ENCODE measurements at places on chromosomes 7 and 10.

- no peak overlapping the region for H3K4me3 ChIP-seq
- no peaks in the 10 kb centered on the region for H3K36me3 ChIP-seq
- peaks cover 7% of the 10 kb centered on the region for H3K27me3 ChIP-seq
- H3K4me1 ChIP-seq = no peaks in the 10 kb centered on the region
- H3K27ac ChIP-seq = no peak overlapping the region
- no peak for DNase-seq
Observed at GRCh38 chr10:1465418-1465911, 271.9 kb downstream of the ADARB2 start.

GRCh38 chr10:75015442-75015841 is 96.0 kb upstream of the SAMD8 start:
- no peak overlapping the region for H3K27ac ChIP-seq
- peaks cover 5% of the 10 kb centered on the region for H3K36me3 ChIP-seq
- H3K27me3 ChIP-seq = no peaks in the 10 kb centered on the region

DNA sequence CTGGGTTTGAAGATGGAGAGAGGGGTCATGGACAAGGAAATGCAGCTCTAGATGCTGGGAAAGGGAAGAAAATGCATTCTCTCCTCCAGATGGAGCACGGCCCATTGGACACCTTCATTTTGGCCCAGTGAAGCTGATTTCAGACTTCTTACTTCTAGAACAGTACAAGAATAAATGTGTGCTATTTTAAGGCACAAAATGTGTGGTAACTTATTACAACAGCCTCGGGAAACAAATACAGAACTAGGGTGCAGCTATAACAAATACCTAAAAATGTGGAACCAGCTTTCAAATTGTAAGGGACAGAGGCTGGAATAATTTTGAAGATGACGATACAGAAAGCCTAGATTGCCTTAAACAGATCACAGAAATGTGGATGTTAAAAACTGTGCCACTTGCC is 54.1 kb downstream of the CYTH3 start:
- H3K36me3 ChIP-seq = no peaks in the 10 kb centered on the region
- peaks cover 17% of the 10 kb centered on the region for H3K4me1 ChIP-seq
- no peak for DNase-seq
- no peak overlapping the region for H3K4me3 ChIP-seq
- no peak overlapping the region for H3K27ac ChIP-seq

- H3K36me3 ChIP-seq = peaks cover 35% of the 10 kb centered on the region
- peak overlapping the region; percentile 87 for H3K27ac ChIP-seq
Observed at GRCh38 chr7:152145853-152146466, 120.5 kb downstream of the GALNT11 start.

DNA sequence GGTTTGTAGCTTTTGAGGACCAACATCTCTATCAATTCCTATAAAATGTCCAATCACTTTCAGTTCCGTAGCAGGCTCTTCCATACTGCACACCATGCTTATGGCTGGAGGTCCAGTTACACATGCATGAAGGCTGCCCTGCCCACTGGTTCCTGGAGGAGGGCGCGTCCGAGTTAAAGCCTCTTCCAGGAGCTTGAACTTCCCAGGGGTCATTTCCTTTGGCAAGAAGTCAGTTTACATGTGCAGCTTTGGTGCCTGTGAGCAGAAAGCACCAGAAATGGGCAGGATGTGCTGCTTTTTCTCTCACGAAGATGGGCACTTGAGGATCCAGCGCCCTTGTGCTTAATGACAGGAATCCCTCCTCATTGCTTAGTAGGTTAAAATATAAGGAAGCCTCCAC is 17.6 kb upstream of the PHYH start:
- H3K4me3 ChIP-seq = no peak overlapping the region
- peaks cover 16% of the 10 kb centered on the region for H3K36me3 ChIP-seq
- no peaks in the 10 kb centered on the region for H3K4me1 ChIP-seq
- H3K27me3 ChIP-seq = no peaks in the 10 kb centered on the region
- DNase-seq = no peak

GRCh38 chr7:47352394-47352968 is 229.4 kb downstream of the TNS3 start:
- DNase-seq = no peak
- no peak overlapping the region for H3K27ac ChIP-seq
- no peaks in the 10 kb centered on the region for H3K4me1 ChIP-seq
- H3K36me3 ChIP-seq = no peaks in the 10 kb centered on the region
- no peaks in the 10 kb centered on the region for H3K27me3 ChIP-seq

GRCh38 chr7:134246347-134246746 is 70.4 kb downstream of the SLC35B4 start:
- H3K27me3 ChIP-seq = peaks cover 2% of the 10 kb centered on the region
- no peaks in the 10 kb centered on the region for H3K36me3 ChIP-seq
- DNase-seq = no peak
- no peak overlapping the region for H3K4me3 ChIP-seq
- H3K27ac ChIP-seq = no peak overlapping the region

- H3K4me3 ChIP-seq = no peak overlapping the region
- no peak for DNase-seq
- H3K27me3 ChIP-seq = no peaks in the 10 kb centered on the region
- H3K4me1 ChIP-seq = no peaks in the 10 kb centered on the region
- no peak overlapping the region for H3K27ac ChIP-seq
Observed at GRCh38 chr7:91569728-91570457, 305.7 kb downstream of the FZD1 start.

DNA sequence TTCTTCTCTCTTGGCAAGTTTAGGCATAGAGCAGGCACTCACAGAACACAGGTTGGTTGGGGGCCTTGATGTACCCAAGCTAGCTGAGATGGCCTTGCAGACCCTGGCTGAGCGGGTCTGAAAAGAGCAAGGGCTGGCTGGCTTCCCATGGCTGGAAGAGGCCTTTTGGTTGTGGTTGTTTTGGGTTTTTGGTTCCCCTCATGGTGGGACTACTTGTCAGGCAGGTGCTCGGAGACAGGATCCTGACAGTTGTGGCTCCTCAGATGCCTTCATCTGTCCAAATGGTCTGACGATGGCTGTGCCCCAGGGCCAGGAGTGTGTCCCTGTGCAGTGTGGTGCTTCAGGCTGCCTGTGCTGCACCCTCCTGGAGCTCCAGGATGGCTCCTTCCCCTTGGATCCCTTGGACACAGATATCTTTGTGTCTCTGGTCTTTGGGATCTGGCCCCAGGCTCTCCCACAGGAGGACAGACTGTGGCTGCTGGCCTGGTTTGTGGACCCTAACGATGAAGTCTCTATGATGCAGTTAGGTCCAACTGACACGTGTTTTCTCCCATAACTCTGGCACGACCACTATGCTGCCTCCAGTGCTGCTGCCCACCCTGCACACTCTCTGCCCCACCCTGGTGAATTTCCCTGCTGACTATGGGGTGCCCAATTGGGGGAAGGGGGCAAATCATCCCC is 321.5 kb upstream of the ZNF32 start:
- H3K27ac ChIP-seq = no peak overlapping the region
- H3K4me1 ChIP-seq = peaks cover 3% of the 10 kb centered on the region
- H3K27me3 ChIP-seq = peaks cover 5% of the 10 kb centered on the region
- H3K4me3 ChIP-seq = no peak overlapping the region
- no peaks in the 10 kb centered on the region for H3K36me3 ChIP-seq

DNA sequence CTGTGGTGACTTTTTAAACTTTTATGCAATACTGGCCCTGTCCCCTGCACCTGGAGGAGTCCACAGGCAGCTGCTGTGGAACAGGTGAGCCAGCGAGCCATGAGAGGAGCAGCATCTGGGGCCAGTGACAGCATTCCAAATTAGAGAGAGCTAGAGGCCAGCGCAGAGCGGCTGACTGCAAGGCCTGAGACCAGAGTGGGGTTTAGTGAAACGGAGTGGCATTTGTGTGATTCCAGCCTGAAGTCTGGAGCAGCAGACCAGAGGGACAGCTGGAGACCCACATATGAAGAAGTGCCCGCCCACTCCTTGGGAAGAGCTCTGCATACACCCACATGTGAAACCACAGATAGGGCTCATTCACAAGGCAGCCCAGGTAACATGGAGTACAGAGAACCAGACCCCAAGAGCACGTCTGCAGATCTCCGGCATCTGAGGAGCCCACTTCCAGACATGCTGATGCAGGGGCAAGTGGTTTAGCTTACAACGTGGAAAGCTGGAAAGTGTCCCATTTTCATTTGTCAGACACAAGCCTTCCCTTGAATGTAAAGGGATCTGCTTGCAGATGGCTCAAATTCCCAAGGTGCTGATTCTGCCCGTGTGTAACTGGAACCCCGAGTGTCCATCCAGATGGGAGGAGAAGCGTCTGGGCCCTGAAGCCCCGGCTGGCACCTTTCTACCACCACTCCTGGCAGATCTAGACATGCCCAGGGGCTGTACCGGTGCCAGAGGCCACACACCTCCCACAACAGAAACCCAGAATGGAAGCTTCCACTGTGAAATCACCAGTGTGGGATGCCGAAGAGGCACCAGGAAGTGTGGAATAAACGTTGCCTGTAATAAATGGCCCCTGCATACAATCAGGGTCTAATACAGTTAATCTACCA is 256.0 kb upstream of the TCERG1L start:
- H3K36me3 ChIP-seq = no peaks in the 10 kb centered on the region
- H3K27ac ChIP-seq = no peak overlapping the region
- H3K27me3 ChIP-seq = peaks cover 6% of the 10 kb centered on the region
- DNase-seq = no peak

- H3K27ac ChIP-seq = no peak overlapping the region
- no peak overlapping the region for H3K4me3 ChIP-seq
- DNase-seq = no peak
- H3K27me3 ChIP-seq = no peaks in the 10 kb centered on the region
- peaks cover 21% of the 10 kb centered on the region for H3K36me3 ChIP-seq
- no peaks in the 10 kb centered on the region for H3K4me1 ChIP-seq
Observed at GRCh38 chr10:73032536-73032935, 64.1 kb downstream of the P4HA1 start.

- no peak overlapping the region for H3K4me3 ChIP-seq
- no peaks in the 10 kb centered on the region for H3K4me1 ChIP-seq
- no peak overlapping the region for H3K27ac ChIP-seq
- H3K27me3 ChIP-seq = peaks cover 2% of the 10 kb centered on the region
- H3K36me3 ChIP-seq = no peaks in the 10 kb centered on the region
Observed at GRCh38 chr10:23069019-23069815, 26.2 kb upstream of the MSRB2 start.

GRCh38 chr10:50432211-50433009 is 181.1 kb upstream of the ASAH2 start:
- H3K27me3 ChIP-seq = no peaks in the 10 kb centered on the region
- H3K36me3 ChIP-seq = peaks cover 24% of the 10 kb centered on the region
- H3K4me3 ChIP-seq = no peak overlapping the region
- no peak overlapping the region for H3K27ac ChIP-seq
- no peak for DNase-seq

GRCh38 chr10:25112016-25112415 is 62.8 kb upstream of the GPR158 start:
- H3K27me3 ChIP-seq = peaks cover 32% of the 10 kb centered on the region
- no peak overlapping the region for H3K4me3 ChIP-seq
- H3K36me3 ChIP-seq = no peaks in the 10 kb centered on the region
- no peak for DNase-seq

DNA sequence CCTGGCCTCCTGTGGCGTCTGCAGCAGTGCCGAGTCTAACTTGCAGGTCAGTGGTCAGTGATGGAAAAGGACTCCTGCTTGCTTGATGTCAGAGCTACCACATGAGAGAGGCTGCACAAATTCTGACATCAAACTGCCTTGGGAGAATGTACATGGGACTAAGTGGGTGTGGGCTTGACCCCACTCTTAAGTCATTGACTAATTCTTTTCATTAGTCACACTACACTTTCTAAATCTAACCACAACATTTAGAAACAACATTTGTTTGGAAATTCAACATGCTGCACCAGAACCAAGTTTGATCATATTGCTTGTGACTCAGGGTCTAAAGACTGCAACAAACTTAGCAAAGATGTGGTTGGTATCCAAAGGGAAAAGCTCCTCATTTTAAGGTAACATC is 24.4 kb upstream of the CDC14C start:
- no peaks in the 10 kb centered on the region for H3K36me3 ChIP-seq
- no peak for DNase-seq
- no peak overlapping the region for H3K27ac ChIP-seq
- no peak overlapping the region for H3K4me3 ChIP-seq
- no peaks in the 10 kb centered on the region for H3K27me3 ChIP-seq

DNA sequence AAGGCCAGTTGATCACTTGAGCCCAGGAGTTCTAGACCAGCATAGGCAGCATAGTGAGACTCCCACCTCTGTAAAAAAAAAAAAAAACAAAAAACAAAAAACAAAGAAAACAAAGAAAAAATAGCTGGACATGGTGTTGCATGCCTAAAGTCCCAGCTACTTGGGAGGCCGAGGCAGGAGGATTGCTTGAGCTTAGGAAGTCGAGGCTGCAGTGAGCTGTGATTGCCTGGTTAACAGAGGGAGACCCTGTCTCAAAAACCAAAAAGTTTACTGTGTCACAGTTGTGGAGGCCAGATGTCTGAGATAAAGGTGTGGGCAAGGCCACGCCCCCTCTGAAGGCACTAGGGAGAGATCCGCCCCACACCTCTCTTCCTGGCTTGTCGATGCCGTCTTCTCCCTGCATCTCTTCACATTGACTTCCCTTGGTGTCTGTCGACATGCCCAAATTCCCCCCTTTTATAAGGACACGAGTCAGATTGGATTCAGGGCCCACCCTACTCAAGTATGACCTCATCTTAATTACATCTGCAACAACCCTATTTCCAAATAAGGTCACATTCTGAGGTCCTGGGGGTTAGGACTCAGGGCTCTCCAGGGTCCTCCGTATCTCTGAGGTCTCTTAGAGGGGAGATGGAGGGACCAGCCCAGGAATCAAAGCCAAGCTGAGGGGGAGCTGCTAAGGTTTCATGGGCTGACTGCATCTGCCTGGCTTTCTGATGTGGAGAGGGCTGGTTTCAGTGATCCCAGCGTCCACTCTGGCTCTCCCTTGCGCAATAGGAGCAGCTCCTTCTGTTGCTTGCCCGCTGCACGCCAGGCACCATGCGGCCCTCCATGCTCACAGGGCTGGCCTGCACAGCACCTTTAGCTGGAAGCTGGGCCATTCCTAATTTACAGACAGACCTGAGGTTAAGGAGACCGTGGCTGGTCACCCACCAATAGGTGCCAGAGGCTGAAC is 23.1 kb downstream of the AGAP3 start:
- H3K4me1 ChIP-seq = no peaks in the 10 kb centered on the region
- no peak overlapping the region for H3K4me3 ChIP-seq
- no peak overlapping the region for H3K27ac ChIP-seq
- no peak for DNase-seq
- H3K36me3 ChIP-seq = no peaks in the 10 kb centered on the region

DNA sequence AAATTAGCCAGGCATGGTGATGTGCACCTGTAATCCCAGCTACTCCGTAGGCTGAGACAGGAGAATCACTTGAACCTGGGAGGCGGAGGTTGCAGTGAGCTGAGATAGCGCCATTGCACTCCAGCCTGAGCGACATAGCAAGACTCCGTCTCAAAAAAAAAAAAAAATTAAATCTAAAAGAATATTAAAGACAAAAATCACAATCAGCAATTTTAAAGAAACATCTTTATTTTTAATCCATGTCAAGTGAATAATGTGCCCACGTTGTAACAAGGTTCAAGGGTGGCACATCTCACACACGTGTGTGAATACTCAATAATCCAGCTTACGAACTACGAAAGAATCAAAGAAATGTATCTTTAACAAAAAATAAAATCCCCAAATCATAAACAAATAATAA is 23.0 kb downstream of the SLC37A3 start:
- DNase-seq = no peak
- peak overlapping the region; percentile 58 for H3K4me3 ChIP-seq
- H3K27ac ChIP-seq = peak overlapping the region; percentile 96
- H3K36me3 ChIP-seq = peaks cover 25% of the 10 kb centered on the region
- no peaks in the 10 kb centered on the region for H3K27me3 ChIP-seq

- no peaks in the 10 kb centered on the region for H3K36me3 ChIP-seq
- H3K4me3 ChIP-seq = no peak overlapping the region
- no peaks in the 10 kb centered on the region for H3K27me3 ChIP-seq
- DNase-seq = peak; percentile 39
Observed at GRCh38 chr10:32982911-32983909, 25.2 kb upstream of the ITGB1 start.

- H3K27ac ChIP-seq = no peak overlapping the region
- H3K4me1 ChIP-seq = peaks cover 20% of the 10 kb centered on the region
Observed at GRCh38 chr10:74078037-74078436, 72.6 kb downstream of the AP3M1 start.

All from activated naive CD4-positive, alpha-beta T cell treated with anti-CD3 and anti-CD28 coated beads for 36 hours (primary cell).